NCI-H2081 treated with DMSO at 0.1 percent for 48 hours (cell line): ENCODE measurements at places on chromosomes 6 and 20.

DNA sequence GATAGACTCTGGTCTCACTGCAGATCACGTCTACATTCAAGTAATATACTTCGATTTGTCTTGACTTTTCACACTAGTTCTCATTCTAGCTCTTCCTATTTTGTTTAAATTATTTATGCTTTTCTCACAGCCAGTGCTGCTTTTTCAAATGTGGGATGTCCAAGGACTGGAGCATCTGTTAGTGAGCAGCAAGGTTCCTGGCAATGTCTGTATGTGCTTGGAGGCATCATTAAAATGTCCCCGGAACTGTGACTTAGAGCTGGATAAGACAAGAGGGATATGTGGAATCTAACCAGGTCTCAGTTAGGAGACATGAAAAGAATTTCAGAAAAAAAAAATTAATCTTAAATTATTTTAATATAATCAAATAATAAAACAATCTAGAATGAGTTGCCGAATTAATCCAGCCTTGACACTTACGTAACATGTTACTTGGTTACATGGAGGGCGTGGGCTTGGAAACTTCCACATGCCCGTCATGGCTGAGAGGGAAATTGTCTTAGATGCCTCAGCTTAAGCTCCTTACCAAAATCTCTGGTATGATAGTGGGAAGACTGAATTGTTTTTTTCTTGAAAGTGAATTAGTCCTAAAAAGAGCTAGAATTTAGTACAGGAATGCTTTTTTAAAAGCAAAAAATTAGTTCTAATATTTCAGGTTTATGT lies 21.4 kb upstream of the CARMIL1 start:
- DNase-seq = no peak

DNA sequence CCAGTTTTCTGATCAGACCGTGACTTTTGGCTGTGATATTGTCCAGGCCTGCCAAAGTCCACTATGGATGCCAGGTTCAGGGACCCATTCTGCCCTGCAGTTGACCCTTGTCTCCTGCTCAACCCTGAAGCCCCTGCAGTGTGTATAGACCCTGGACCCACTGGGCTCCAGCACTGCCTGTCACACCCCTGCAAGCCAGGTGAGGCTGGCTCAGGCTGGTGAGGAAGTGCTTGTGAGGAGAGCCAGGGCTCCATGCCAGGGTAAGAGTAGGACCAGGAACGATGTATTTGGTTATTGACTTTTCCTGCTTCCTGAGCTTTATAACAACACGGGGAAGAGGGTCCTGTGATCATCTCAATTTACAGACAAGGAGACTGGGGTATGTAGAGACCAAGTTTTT lies 19.1 kb upstream of the CD93 start:
- DNase-seq = no peak

GRCh38 chr6:5674721-5675120 lies 332.0 kb downstream of the NRN1 start:
- no peak for DNase-seq

- no peak for DNase-seq
These were observed 88.8 kb upstream of the NFATC2 start for GRCh38 chr20:51631011-51631950.

GRCh38 chr6:122246906-122247658 lies 152.4 kb upstream of the HSF2 start:
- DNase-seq = no peak

GRCh38 chr6:49666930-49667757 lies 30.5 kb upstream of the RHAG start:
- no peak for DNase-seq

- DNase-seq = no peak
These were observed 50.7 kb upstream of the INSM1 start for GRCh38 chr20:20317195-20317594.

DNA sequence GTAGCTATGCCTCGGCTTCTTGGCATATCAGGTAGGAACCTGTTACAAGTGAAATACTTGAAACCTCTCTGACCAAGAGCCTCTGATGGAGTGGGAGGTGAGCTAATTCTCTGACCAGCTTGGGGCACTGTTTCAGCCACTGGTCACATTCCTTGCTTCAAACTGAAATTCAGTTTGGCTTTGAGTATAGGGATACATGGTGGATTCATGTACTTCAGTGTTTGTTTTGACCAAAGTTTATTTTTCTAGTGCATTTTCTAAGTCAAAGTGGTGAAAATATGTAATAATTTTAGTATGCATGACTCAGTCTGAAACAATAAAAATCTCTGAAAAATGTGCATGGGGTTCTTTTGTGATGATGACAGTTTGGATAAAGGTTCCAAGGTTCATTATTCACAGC lies 18.6 kb downstream of the TTPAL start:
- DNase-seq = no peak

- no peak for DNase-seq
These were observed 187.3 kb downstream of the SAMD5 start for GRCh38 chr6:147695819-147696218.

- no peak for DNase-seq
These were observed 4.5 kb upstream of the TCEA2 start for GRCh38 chr20:64058536-64058935.

DNA sequence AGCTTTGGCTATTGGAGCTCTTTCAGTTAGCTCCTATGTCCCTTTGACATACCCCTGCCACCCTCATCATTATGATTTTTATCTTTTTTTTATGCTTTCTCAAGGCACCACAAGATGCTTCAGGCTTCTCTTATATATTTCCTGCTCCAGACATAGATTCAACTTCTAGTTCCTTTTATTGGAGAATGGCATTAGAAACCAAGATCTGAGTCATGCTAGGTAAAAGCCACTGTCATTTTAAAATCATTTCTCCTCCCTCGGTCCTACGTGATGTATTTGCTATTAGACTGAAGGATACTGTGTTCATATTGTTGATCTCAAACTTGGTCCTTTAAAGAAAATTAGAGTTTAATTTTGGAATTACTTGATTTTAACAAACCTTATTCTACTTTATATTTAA lies 8.3 kb downstream of the TENT5A start:
- no peak for DNase-seq

GRCh38 chr6:168837254-168838036 lies 396.5 kb downstream of the SMOC2 start:
- no peak for DNase-seq

DNA sequence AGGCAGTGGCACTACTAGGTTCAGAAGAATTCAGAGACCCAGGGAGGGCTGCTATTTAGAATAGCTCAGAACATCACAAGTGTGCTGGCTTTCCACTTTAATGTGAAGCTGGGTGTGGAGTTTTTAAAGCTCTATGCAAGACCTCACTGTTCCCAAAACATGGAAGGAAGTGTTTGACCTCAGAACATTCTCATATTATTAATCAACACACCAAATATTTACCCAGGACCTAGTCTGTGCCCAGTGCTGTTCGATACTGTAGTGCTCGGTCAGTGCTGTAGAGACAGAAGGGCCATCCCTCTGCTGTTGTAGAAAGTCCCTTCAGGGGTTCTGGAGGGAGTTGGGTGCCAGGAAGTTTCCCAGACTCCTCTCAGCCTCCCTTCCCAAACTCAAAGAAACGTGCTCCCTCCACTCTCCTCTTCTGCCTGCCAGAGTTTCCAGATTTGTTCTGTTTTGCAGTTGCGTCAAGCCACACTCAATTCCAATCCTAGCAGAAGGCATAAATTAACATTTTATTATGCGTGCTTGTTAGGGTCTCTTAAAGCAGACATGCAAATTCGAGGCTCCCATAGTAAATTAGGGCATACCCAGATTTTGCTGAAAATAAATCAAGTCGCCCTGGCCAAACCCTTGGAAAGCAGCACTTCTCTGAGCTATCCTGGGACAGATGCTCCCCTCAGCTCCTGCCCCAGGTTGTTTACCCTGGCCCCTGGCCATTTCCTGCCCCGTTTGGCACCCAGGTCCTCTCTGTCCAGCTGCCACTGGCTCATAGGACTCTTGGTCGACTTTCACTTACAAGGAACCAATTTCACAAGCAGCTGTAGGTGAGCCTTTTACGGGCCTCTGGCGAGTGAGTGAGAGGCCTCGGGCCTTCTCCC lies 248.6 kb downstream of the HIVEP2 start:
- no peak for DNase-seq
